Temporal lobe (tissue), 4 donors: ENCODE measurements at places on chromosomes 7 and 10. TPM values are rescaled to one million over a fixed set of nuclear protein-coding genes. Genes with fewer than 3 reads are reported as not detected.

Gene TMEM176B
- 1.2 TPM for total RNA-seq

Gene FKBP6
- total RNA-seq: 0.25 TPM

Gene ENTPD1
- total RNA-seq: 6.9 TPM

Gene FAM25C
- total RNA-seq: not detected

Gene ANXA8L1
- not detected for total RNA-seq
